ENCODE measurements at places on chromosomes 5 and 9.

GRCh38 chr5:6522331-6522730, 73.7 kb downstream of the UBE2QL1 start:
- DNase-seq = no peak

DNA sequence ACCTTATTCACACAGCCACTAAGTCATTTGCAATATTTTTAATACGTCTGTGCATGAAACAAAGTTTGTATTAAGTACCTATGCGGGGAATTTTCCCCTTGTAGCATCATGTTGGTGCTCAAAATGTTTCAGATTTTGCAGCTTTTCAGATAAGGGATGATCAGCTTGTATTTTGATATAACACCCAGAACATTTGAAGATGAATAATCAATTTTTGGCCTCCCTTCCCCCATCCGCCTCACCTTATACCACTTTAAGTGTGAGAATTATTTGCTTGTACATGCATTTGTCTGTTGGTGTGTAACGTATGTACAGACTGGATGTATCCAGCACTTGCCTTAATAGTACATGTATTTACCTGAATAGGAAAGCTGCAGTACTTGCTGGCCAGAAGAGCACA, 1.7 kb downstream of the JAK2 start:
- no peak for DNase-seq

- no peak for DNase-seq
These were observed 5.1 kb downstream of the B4GALT7 start for GRCh38 chr5:177605078-177605477.

GRCh38 chr9:129491487-129491855, 129.4 kb downstream of the C9orf50 start:
- no peak for DNase-seq

GRCh38 chr5:14902826-14903560, 31.4 kb upstream of the ANKH start:
- no peak for DNase-seq

DNA sequence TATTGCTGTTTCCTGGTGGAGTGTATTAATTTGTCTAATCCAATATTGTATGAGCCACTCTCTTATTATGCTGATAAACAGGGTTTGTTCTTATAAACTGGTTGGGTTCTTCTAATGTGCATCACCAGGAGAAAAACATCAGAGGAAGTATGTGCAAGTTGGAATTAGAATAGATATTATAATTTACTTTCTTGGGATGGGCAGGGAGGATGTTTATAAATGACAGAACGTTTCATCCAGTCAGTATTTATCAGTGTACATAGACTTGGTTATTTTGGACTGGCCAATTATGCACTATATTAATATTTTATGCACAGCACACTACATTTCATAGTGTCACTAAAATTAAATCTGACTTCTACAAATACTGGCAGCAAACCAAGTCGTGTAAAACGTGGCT, 495.8 kb downstream of the PSAT1 start:
- DNase-seq = no peak

DNA sequence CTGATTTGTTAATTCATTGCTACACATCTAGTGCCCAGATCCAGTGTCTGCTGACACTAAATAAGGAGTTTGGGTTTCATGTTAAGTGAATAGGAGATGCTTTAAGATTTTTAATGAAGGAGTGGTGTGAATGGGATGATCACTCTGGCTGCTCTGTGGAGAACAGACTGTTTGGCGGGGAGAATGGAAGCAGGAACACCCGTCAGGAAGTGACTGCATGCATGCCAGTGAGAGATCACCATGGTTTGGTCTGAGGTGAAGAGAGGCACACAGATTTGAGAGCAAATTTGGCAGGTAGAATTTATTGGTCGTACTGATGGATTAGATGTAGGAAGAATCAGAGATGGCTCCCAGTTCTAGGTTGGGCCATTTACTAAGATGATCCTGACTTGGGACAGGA, 19.8 kb downstream of the ATP6V0E1 start:
- DNase-seq = no peak

DNA sequence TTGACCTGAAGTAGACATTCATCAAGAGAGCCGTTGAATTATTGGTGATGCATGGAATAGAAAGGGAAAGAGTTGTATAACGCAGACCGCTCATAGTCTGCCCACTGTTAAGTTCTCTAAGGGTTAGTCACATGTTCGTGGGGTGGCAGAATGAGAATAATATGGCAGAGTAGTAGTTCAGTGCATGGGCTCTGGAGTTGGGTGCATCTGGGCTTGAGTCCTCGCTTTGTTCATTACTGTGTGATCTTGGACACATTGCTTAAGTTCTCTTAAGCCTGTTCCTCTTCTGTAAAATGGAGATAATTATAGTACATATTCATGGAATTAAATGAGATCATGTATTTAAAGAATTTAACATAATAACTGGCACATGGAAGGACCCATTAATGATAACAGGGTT, 23.6 kb downstream of the TNPO1 start:
- no peak for DNase-seq

GRCh38 chr5:54309691-54310432, 511 bp downstream of the ARL15 start:
- DNase-seq = peak; percentile 32

- DNase-seq = no peak
These were observed 75.0 kb downstream of the NR6A1 start for GRCh38 chr9:124696101-124696500.

- no peak for DNase-seq
These were observed 8.7 kb downstream of the ENTREP1 start for GRCh38 chr9:69333716-69334115.

- DNase-seq = no peak
These were observed 15.4 kb downstream of the TBC1D9B start for GRCh38 chr5:179892255-179892654.

DNA sequence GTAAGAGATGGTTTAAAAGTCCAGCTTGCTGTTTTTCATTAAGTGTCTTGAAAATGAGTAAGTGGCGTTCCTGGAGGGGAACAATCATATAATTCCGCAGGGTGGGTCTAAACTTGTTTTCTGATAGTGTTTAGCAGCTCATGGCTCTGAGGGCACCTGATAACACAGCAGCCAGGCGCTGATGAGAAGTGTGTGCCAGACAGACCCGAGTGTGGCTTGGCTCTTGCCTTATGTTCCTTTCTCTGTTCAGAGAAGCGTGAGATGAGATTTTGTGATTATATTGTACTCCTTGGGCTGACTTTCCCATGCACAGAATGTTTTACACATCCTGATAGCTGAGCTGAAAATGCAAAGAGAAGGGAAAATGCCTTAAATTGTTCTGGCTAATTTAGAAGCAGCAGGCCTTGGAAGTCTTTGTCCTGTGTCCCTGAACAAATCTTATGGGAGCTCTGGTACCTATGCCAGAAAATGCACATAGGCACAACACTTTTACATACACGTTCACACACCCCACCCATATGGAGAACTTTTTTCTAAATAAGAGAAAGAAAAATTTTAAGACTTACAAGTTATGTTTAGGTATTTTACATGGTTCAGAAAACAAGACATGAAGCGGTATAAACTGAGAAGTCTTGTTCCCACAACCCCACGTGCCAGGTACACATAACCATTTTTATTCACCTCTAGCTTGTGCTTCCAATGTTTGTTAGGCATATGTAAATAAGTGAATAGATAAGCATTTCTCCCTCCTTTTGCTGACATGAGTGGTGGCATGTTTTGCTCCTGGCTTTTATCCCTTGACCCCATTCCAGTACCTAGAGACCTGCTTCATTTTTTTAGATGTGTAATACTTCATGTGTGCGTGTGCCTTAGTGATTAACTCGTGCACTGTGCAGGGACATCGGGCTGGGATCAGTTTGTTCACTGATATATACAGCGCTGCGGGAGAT, 152.2 kb upstream of the OTULINL start:
- no peak for DNase-seq

GRCh38 chr5:163569284-163569683, 63.9 kb downstream of the MAT2B start:
- peak; percentile 32 for DNase-seq

DNA sequence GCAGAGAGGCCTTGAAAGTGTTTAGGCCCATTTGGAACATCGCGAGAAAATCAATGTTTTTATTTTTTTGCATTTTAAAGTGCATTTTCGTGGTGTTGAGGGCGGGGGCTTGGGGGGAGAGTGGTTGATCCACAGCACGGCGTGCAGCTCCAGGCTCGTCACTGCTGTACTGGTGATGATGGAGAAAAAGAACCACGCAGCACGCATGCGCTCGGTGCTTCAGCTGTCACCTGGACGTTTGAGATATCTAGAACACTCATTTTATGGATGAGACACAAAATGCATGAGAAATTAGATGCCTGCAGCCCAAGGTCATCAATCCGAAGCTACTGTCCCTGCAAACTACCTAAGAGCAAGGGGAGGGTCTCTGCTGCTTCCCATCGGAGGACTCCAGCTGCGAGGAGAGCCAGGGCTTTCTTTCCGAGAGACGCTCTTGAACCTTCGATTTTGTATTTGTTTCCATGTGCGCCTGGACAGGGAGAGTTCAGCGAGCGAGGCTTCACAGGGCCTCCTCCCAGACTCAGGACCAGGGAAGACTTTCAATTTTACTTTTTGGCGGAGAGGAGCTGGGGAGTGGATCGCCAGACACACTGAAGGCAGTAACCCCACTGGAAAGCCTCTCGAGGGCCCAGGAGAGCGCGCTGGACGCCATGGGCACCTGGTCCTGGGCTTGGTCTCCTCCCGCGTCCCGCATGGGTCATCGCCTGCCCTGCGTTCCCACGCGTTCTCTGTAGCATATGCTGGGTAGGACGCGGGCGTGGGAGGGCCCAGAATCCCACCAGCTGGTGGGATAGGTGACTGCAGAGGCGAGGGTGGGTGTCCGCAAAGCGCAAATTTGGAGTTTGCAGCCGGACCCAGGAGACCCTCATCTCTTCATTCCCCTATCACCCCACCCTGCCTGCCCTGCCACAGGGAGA, 2.5 kb downstream of the DMRT2 start:
- no peak for DNase-seq

GRCh38 chr9:82777366-82777765, 285.6 kb downstream of the RASEF start:
- no peak for DNase-seq

DNA sequence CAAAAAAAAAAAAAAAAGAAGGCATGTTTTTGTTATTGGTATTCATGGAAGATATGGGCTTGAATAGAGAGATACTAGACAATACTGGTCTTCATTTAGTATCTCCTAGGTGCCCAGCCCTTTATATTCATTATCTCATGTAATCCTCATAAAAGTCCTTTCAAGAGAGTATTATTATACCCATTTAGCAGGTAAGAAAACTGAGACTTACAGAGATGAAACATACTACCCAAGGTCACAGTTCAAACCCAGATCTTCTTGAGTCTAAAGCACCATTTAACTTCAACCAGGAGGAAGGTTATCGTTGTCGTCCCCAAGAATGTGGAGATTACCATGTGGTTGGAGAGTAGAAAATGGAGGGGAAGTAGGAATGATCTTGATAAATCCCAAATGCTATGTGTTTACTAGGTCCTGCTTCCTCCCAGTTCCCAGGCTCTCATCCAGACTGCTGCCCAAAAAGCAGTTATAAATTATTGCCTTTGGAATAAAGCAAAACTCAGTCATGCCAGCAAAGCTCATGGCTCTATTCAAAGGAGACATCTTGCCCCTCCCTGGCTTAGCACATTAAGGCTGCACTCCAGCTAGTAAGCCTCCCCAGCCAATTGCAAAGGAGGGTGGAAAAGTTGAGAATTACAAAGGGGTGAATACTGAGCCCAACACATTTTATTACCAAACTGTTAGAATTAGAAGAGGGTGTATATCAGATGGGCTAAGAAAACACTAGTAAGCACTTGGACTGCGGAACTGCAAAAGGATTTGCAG, 163.9 kb downstream of the PIK3R1 start:
- DNase-seq = no peak

DNA sequence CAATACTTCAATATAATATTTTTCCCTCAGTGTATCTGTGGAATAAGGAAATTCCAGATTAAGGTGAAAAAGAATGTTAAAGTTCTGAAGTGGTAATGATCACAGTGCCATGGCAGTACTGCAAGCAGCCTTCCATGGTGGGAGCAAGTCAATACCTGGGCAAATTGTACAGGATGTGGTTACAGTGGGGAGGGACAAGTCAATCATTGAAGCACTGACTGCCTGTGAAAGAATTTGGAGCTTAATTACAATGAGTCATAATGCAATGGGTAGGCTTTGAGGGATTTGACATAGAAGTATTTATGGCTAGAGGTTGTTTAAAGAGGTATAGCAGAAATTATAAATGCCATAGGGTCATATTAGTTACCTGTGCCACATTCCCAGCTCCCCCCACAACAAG, 786.5 kb upstream of the ACO1 start:
- no peak for DNase-seq

- no peak for DNase-seq
These were observed 4.5 kb upstream of the TLE1 start for GRCh38 chr9:81693671-81694378.

- DNase-seq = no peak
These were observed 13.2 kb downstream of the ETF1 start for GRCh38 chr5:138529812-138530211.

- no peak for DNase-seq
These were observed 234.4 kb upstream of the DAPK1 start for GRCh38 chr9:87263291-87263690.

DNA sequence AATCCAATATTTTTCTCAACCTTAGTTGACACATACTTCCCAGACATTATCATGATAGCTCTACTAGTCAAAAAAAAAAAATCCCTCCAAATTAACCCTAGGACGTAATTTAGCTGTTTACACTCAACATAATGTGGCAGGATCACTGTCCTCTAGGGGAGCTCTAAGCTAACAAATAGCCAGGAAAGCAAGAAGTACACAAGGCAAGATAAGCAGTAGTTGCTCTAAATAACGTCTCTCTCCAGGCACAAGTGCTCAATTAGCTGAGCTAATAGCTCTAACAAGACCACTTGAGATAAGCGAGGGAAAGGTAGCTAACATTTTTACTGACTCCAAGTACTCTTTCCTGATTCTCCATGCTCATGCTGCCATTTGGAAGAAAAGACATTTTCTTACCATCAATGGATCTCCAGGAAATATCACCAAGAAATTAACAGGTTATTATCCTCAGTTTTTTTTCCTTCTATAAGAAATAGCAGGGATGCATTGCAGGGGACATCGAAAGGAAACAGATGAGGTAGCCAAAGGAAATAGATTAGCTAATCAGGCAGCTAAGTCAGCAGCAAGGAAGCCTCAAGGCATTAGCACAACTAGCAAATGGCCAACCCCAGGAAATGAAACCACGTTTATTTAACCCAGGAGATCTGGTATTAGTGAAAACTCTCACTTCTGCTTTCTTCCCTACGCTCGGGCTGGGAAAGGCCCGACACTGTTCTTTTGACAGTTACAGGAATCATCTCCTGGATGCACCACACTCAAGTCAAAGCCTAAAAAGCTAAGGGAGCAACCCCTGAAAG, 614.1 kb downstream of the PTPRD start:
- DNase-seq = no peak

Data from NCI-H526 treated with DMSO at 0.1 percent for 48 hours (cell line).